ENCODE measurements at places on chromosomes 4 and X. TPM values are rescaled to one million over a fixed set of nuclear protein-coding genes. Genes with fewer than 3 reads are reported as not detected.

The RHOXF2B gene
- not detected for polyA plus RNA-seq

The C4orf50 gene
- not detected for polyA plus RNA-seq

The UNC5C gene
- 0.84 TPM for polyA plus RNA-seq

The SPON2 gene
- polyA plus RNA-seq = 43.1 TPM

The GATA1 gene
- polyA plus RNA-seq = not detected

The PPP4R3C gene
- polyA plus RNA-seq = not detected

The AKAP4 gene
- not detected for polyA plus RNA-seq
